ENCODE measurements at places on chromosomes 13 and 19.

DNA sequence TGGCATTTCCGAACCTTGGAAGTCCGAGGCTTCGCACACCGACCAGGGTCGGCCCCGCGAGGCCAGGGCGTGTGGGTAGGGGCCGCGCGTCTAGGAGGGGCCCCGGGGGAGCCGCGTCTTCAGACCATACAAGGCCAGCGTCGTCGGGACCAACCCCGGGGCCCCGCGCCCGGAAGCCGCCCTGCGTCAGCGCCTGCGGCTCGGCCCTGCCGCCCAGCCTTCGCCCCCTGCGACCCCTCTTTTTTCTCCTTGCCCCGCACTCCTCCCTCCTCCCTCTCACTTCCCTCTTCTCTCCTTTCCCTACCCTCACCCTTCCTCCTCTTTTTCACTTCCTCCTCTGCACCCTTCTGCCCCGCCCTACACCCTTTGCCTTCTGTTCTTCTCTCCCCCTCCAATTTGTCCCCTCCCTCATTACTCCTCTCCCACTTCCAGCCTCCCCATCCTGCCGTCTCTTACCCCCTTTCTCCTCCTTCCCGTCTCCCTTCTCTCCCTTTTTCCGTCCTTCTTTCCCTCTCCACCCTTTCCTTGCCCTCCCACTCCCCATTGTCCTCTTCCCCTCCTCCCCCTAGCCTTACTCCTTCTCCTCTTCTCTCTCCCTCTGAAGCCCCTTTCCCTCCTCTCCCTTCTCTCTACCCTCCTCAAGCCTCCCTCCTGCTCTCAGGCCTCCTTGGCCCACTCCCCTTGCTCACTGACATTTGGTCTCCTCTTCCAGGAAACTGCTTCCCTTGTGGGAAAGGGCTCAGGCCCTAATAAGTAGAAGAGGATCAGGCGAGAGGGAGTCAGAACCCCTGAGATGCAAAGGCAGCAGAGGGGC lies 2.2 kb upstream of the PLEKHG2 start:
- peak overlapping the region; percentile 97 for H3K4me3 ChIP-seq
- DNase-seq, result peak; percentile 96
- peaks cover 46% of the 10 kb centered on the region for H3K4me1 ChIP-seq
- H3K27me3 ChIP-seq, result no peaks in the 10 kb centered on the region
- peak overlapping the region; percentile 100 for H3K27ac ChIP-seq

- no peak overlapping the region for H3K4me3 ChIP-seq
- H3K27ac ChIP-seq, result no peak overlapping the region
- H3K36me3 ChIP-seq, result no peaks in the 10 kb centered on the region
- H3K4me1 ChIP-seq, result no peaks in the 10 kb centered on the region
Observed at GRCh38 chr13:84446972-84447639, 564.8 kb upstream of the SLITRK1 start.

DNA sequence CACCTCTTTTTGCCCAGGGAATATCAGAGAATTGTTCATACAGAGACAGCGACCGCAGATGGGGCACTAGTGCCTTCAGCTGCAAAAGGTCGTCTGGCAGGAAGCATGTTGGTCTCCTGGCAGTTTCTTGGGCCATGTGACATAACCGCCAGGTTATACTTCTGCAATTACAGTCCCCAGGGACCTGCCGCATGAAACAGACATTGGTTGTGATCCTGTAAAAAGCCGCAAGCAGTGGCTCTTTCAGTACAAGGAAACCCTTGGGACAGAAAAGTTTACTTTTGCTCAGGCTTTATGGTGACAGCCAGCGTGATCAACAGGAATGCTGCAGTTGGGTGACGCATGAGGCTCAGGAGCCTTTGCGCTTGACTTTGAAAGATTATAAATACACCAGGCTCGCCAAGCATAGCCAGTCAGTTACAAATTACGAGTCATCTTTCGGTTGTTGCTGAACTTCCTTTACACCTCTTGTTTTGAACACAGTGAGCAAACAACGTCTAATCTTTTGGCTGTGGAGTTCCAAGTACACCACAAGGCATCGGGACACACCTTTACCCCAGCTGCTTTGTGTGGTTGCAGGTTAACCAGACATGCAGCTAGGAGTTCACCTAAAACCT lies 50.5 kb upstream of the UBE2L5 start:
- H3K27ac ChIP-seq, result no peak overlapping the region
- no peaks in the 10 kb centered on the region for H3K27me3 ChIP-seq
- peaks cover 27% of the 10 kb centered on the region for H3K4me1 ChIP-seq
- no peaks in the 10 kb centered on the region for H3K36me3 ChIP-seq

DNA sequence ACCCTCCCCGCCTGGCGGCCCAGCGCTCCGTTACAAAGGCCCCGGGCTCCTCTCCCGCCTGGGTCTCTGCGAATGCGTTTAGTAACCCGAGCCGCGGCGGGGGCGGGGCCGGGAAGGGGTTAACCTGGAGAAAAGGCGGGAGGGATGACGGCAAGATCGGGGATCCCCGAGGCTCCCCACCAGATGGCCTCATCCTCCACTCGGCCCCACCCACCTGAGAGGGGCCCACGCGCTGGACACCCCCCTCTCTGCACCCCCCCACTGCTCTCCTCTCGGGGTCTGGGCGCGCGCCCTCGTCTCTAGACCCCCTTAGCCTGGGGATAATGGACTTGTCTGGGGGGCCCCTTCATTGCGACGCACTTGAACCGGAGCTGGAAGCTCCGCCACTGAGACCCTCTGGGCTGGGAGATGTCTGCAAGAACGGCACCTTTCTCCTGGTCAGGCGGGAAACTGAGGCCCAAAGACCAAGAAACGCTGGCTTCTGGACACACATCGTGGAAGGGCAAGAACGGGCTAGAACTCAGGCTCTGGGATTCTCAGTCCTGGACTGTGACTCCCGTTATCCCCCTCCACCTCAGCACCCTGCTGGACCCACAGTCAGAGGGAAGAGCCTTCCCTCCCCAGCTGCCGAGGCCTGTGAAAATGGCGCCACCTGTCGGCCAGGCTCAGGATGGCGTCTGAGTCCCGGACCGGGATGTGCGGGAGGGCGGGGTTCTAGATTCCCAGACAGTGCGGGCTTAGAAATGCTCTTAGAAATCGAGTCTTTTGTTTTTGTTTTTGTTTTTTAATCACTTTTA lies 2.9 kb upstream of the LTBP4 start:
- H3K4me1 ChIP-seq, result peaks cover 63% of the 10 kb centered on the region
- no peak for DNase-seq
- peak overlapping the region; percentile 60 for H3K27ac ChIP-seq
- H3K36me3 ChIP-seq, result no peaks in the 10 kb centered on the region
- H3K27me3 ChIP-seq, result no peaks in the 10 kb centered on the region

DNA sequence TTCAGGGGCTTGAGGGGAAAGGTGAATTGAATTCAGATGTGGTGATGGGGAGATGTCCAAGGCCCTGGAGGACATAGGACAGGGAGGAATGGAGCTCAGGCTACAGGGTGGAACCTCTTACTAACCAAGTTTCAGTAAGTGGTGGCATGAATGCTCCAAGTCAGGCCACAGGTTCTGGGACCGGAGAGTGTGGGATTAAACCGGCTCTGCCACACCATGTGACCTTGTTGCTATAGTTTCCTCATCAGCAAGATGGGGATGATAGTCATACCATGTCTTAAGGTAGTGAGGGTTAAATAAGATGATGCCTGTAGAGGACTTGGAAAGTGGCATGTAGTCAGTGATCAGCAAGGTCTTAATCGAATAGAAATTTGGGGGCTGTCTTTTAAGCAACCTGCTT lies 16.3 kb downstream of the GPR183 start:
- H3K27me3 ChIP-seq, result no peaks in the 10 kb centered on the region
- no peak for DNase-seq
- no peaks in the 10 kb centered on the region for H3K36me3 ChIP-seq

- H3K4me1 ChIP-seq, result peaks cover 12% of the 10 kb centered on the region
- no peaks in the 10 kb centered on the region for H3K36me3 ChIP-seq
- peaks cover 6% of the 10 kb centered on the region for H3K27me3 ChIP-seq
- DNase-seq, result no peak
Observed at GRCh38 chr19:3723110-3723488, 14.9 kb downstream of the TJP3 start.

DNA sequence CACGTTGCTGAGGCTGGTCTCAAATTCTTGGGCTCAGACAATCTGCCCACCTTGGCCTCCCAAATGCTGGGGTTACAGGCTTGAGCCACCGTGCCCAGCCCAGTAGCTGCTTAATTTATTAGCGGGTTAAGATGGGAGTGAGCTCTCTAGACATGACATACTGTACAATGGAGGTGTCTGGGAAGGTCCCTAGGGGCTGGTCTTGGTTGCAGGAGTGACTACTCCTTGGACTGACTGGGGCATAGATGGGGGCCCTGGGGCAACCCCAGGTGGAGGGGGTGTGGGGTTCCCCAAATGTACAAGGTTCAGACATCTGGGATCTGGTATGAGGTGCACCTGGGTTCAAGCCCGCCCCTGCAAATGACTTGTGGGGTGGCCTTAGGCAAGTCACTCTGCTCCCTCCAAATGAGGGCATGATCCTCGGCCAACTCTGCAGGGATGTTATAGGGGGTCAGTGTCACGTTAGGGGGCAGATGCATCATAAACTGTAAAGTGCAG lies 12.8 kb downstream of the CIB3 start:
- H3K4me1 ChIP-seq, result no peaks in the 10 kb centered on the region
- H3K27ac ChIP-seq, result no peak overlapping the region
- H3K4me3 ChIP-seq, result no peak overlapping the region
- no peaks in the 10 kb centered on the region for H3K36me3 ChIP-seq
- H3K27me3 ChIP-seq, result no peaks in the 10 kb centered on the region

Data from vagina (tissue), 2 donors.